Astrocyte (in vitro differentiated cells and primary cell): ENCODE measurements at places on chromosomes 5 and 9. TPM values are rescaled to one million over a fixed set of nuclear protein-coding genes. Genes with fewer than 3 reads are reported as not detected.

- no peak for DNase-seq
These were observed 5.0 kb downstream of the RPP25L start for GRCh38 chr9:34606905-34607304.

DNA sequence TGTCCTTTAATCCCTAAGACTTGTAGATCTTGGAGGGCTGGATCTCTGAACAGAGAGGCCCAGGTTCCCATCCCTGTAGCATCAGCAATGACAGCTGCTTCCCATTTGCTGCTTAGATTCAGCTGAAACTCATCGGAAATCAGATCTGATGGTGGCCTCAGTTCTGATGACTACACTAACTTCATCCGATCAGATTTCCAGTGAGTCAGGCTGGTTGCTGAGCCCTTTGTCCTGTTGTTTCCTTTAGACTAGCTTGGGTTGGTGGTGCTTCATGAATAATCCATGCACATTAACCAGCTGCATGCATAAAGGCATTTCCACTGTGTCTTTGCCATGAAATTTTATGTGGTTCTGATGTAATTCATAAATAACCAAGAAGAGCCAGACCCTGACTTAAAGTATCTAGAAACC is 195.2 kb upstream of the TUT7 start:
- DNase-seq = peak; percentile 62

The FCN1 gene
- total RNA-seq = not detected in 2 replicates

- peak; percentile 80 for DNase-seq
These were observed 163.8 kb downstream of the TSSK1B start for GRCh38 chr5:113271015-113271414.

- DNase-seq = no peak
These were observed 50.3 kb downstream of the RFX3 start for GRCh38 chr9:3475300-3476020.

The NUTM2G gene
- total RNA-seq = not detected in 2 replicates
